ENCODE measurements at places on chromosomes 4 and X.

DNA sequence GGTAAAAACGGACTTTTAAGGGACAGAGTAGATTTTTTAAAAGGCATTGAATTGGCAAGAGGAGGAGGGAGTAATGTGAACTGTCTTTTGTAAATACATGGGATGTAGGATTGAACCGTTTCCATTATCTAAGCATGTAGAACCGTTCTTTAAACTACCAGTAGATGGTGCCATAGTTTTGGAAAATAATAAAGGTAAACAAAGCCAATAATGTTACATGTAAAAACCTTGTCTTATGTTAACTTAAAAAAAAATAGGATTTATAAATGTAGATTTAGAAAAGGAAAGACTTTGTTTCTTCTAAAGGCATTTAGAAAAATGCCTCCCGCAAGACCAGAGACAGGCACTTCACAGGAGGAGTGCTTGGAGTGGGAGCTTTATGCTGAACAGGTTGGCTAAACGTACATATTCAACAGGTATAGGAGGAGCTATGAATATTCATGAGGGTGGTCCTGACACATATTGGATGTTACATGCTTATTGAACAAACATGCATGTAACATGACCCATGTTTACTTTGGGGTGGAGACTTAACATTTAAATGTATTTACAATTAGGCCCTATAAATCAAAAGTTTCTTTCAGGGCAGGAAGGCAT lies 45.5 kb upstream of the FAM241A start:
- DNase-seq: peak; percentile 48

- no peak for DNase-seq
Observed at GRCh38 chr4:119211867-119212233, 663 bp upstream of the USP53 start.

DNA sequence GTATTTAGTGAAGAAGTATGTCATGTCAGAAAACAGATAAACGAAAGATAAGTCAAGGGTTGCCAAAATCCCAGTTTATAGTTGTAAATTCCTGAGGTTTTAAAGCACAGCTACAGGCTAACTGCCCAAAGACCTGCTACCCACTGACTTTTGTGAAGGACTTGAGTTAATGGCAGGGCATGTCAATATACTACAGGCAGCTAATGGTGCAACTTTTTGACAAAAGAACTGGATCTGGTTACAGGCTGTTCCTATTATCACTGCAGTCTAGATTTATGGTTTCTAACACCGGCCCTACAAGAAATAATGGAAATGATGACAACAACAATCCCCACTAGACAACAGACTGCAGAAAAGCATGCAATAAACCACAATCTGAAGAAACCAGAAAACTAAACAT lies 6.4 kb downstream of the SCML2 start:
- DNase-seq: no peak

DNA sequence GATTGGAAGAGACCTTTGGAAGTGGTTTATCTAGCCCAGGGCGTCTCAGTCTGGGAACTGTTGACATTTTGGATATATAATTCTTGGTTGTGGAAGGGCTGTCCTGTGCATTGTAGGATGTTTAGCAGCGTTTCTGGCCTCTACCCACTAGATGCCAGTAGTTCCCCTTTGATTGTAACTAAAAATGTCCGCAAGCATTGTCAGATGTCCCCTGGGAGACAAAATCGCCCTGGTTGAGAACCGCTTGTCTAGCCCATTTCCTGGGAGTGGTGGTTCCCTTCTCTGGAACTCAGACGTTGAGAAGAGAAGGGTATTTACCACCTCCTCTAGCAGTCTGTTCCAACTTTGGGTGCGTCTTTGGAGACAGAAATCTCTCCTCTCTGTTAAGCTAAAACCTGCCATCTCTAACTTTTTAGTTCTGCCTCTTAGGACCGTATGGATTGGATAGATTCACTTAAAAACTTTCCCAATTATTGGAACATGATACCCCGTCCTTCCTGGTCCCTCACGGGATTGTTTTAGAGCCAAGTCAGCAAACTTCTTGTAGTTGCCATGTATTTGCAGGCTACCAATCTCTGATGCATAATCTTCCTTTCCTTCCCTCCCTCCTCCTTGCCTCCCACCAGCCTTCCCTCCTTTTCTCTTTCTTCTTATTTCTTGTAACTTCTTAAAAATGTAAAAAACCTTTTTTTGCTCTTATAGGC lies 13.9 kb downstream of the TMEM165 start:
- no peak for DNase-seq

GRCh38 chr4:182553653-182554052 lies 310.5 kb downstream of the TENM3 start:
- DNase-seq: no peak

GRCh38 chrX:47248576-47248975 lies 15.8 kb downstream of the USP11 start:
- no peak for DNase-seq

DNA sequence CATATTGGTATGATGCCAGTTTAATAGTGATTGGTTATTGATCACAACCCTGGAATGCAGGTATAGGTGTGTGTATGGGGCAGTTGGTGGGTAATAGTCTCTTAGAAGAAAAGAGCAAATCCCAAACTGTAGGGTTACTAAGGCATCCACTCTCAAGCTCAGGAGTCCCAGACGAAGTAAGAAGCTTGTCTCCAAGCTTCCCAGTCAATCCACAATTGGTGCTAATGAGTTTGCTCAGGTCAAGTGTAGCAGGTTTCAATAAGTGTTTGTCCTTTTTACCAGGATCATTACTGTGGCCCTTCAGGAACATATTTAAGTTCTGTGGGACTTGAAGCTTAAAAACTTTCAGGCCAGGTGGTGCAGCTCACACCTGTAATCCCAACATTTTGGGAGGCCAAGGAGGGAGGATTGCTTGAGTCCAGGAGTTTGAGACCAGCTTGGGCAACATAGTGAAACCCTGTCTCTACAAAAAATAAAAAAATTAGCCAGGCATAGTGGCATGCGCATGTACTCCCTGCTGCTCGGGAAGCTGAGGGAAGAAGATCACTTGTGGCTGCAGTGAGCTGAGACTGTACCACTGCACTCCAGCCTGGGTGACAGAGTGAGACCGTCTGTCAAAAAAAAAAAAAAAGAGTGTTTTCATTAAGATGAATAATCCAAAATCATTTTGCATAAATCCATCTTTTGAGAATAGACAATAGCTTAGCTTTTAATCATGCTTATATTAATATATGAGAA lies 166.8 kb downstream of the UNC5C start:
- no peak for DNase-seq

DNA sequence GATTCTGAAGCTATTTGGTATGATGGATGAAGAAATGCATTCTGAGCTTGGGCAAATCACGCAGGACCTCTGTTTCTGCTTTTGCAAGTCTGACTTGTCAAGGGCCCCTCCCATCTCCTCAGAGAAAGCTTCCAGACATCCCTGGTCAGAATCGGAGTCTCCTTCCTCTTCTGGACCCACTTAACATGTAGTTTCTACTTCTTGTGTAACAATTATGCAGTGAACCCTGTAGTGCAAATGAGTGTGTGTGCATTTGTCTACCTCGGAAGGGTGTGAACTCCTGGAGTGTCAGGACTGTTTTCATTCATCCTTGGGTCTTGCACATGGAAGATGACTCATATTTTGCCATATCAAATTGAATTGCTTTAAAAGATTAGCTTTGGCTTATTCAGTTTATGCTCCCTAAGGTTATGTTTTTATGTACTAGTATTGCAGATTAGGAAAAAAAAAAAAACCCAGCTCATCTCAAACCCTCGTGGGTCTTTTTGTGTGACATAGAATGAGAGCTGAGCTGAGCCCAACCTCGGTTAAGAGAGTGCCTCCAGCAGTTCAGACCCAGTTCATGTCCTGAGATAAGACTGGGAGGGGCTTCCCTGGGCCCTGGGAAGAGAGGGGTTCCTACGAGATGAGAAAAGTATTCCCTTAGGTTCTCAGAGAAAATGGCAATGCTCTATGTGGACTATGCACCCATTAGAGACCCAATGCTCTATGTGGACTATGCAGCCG lies 61.1 kb upstream of the RPL34 start:
- no peak for DNase-seq

GRCh38 chr4:3223956-3224748 lies 24.8 kb upstream of the MSANTD1 start:
- DNase-seq: no peak

GRCh38 chrX:155231163-155231562 lies 14.9 kb downstream of the VBP1 start:
- no peak for DNase-seq

DNA sequence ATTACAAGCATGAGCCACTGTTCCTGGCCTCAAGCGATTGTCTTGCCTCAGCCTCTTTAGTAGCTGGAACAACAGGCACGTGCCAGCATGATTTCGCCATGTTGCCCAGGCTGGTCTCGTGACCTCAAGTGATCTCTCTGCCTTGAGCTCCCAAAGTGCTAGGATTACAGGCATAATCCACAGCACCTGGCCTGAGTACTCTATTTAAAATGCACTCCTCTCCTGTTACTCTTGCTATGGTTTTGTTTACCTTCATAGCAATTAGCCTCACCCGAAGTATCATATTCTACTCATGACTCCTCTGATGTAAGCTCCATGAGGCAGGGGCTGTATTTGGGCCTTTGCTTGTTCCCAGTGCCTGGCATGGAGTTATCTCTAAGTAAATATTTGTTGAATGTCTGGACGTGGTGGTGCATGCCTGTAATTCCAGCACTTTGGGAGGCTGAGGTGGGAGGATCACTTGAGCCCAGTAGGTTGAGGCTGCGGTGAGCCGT lies 92.5 kb upstream of the SLC34A2 start:
- DNase-seq: no peak

DNA sequence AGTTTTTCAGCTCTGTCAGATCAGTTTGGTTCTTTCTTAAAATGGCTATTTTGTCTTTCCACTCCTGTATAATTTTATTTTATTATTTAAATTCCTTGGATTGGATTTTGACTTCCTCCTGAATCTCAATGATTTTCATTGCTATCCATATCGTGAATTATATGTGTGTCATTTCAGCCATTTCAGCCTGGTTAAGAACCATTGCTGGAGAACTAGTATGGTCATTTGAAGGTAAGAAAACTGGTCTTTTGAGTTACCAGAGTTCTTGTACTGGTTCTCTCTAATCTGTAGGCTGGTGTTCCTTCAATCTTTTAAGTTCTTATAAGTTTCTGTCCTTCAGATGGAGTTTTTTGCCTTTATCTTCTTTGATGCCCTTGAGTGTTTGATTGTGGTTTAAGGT lies 815.5 kb downstream of the KLHL13 start:
- no peak for DNase-seq

DNA sequence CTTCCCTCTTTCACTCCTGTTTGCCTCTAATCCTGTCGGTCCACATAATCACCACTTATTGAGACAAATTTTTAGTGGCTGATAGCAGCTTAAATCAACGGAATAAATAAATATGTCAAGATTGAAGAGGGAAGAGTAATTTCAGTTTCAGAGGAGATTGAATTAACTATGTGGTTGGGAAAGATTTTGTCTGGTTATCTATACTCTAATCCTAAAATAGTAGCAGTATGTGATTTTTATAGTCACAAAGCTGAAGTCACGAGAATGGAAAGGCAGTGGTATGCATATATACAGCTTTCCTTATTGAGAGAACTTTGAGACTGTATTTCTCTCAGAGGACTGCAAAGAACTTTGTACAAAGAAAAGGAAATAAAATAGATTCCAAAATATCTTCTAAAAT lies 493.3 kb downstream of the FAT4 start:
- no peak for DNase-seq

DNA sequence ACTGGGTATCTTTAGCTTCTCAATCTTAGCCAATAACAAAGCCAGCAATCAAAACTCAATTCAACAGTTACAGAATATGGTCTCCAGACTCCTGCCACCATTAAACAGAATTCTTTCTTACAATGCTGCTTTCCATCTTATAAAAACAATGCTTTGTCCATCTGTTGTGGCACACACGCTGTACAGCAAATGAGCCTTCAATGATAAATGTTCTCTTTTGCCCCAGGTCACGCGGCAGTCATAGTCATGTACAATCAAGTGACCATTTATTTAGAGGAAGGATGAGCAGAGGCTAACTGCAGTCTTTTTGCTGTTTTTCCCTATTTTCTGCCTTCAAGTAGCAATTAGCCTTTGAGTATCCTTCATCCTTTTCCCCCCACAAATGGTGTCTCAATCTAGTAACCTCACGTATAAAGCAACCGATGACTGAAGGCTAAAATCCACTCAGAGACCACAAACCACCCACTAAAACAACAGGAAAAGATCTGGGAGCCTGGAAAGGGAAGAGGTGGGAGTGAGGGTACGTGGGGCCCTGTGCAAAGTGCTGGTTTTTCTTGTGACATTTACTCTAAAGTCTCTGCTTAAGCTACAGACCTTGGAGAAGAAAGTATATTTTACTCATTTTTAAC lies 24.4 kb downstream of the TRIM2 start:
- no peak for DNase-seq

- DNase-seq: no peak
Observed at GRCh38 chr4:66501997-66502396, 831.7 kb upstream of the EPHA5 start.

DNA sequence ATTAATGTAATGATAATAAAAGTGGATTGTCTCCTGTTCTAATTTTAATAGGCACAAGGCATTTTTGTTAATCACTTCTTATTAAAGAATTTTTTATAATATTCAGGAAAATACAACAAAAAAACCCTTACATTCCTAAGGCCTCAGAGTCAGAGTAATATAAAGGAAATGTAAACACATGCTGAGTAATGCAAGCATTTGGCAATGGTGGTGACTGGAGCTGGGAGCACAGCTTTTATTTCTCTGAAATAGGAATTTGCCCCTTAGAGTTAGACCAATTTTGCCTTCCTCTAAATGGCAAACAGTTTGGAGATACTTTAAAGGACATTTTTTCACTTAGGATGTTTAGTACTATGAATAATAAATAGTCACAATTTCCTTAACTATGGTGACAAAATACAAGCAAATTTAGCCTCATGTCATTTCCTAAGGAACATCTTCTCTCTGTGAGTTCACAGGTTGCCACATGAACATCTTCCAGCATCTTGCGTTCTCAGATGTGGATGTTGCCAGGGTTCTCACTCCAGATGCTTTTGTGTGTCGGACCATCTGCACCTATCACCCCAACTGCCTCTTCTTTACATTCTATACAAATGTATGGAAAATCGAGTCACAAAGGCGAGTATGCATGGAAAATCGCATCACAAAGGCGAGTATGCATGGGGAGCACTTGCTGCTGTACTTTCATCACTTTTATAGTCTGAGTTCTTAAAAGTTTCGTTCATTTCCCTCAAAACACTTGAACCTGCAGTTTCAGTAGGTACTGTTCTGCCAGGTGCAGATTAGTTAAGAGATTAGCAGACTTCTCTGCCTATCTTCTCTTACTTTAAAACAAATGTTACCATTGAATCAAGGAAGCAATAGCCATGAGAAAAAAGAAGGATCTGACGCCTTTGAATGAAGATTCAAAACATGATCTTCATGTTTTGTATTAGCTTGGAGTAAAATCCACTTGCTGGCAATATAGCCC lies 15.9 kb upstream of the F11 start:
- DNase-seq: no peak

GRCh38 chrX:67781132-67781531 lies 237.3 kb downstream of the AR start:
- DNase-seq: peak; percentile 0

GRCh38 chrX:75421688-75422230 lies 101.1 kb downstream of the ZDHHC15 start:
- DNase-seq: no peak

DNA sequence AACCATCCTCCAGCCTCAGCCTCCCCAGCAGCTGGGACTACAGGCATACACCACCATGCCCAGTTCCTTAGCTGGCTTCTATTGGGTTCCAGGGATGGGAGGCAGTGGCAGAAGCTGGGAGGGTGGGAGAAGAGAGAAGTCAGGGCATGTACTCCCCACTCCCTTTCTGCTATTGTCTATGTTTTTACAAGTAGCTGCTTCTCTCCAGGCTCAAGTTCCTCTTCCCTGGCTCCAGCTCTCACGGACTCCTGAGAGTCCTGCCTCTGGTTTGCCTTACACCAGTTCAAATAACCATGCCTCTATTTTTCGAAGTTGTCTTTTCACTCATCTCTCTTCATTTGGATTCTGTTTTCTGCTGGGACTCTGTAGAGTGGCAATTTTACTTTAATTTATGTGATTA lies 2.9 kb downstream of the TBC1D9 start:
- no peak for DNase-seq

All from forelimb muscle (tissue), 1 donor.